ENCODE measurements at places on chromosomes 4 and X.

DNA sequence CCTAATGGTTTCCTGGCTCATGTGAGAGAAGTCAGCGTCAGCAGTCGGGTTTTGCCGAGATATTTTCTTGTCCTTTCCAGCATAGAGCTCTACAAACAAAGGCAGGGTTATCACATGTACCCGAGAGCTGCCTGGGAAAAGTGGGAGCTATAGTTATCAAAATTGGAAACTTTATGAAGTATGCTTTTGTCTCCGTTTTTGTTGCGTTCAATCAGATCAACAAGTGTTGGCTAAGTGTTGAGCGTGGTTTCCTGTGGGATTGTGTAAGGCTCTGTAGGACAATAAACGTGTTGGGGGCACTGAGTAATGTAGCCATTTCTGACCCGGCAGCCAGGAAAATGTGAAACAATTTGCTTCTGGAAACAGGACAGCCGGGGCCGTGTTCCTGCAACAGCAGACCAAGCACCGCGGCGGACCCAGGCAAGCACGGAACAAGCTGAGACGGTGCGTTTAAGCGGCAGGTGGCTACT is at the start of gene BMX:
TSS of gene BMX (plus strand) at position 311 of the 470 bp plus-strand sequence. CDS start 7,547 bp downstream, outside the sequence.
- no peak for DNase-seq

DNA sequence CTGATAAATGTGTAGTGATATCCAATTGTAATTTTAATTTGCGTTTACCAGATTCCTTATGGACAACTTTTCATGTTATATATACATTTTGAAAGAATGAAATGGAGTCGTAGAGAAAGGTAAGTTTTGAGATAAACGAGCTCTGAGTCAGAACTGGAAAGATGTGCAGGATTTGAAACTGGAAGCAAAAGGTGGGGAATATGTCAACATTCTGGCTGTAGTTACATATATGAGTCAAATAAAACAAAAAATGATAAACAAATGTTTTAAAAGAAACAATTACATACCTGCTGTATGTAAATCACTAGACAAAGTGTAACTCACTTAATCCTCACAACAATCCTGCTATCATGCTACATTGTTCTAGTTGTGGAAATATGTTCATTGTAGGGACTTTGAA is 84.0 kb downstream of the LPAR4 start:
- no peak for DNase-seq

DNA sequence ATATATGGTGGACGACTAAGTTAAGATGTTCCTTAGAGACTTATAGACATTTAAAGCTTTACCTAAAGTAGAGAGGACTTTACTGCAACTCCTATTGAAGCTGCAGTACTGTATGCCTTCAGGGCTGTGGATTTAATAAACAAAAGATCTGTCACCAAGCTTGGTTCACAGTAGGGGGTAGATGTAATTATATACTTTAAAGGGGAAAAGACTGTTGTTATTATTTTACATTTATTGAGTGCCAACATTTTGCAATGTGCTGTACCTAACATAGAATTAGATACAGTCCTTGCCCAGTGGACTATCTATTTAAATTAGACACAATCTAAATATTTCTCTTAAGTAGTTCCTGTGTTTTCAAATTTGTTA is 67.2 kb downstream of the SLIT2 start:
- no peak for DNase-seq

DNA sequence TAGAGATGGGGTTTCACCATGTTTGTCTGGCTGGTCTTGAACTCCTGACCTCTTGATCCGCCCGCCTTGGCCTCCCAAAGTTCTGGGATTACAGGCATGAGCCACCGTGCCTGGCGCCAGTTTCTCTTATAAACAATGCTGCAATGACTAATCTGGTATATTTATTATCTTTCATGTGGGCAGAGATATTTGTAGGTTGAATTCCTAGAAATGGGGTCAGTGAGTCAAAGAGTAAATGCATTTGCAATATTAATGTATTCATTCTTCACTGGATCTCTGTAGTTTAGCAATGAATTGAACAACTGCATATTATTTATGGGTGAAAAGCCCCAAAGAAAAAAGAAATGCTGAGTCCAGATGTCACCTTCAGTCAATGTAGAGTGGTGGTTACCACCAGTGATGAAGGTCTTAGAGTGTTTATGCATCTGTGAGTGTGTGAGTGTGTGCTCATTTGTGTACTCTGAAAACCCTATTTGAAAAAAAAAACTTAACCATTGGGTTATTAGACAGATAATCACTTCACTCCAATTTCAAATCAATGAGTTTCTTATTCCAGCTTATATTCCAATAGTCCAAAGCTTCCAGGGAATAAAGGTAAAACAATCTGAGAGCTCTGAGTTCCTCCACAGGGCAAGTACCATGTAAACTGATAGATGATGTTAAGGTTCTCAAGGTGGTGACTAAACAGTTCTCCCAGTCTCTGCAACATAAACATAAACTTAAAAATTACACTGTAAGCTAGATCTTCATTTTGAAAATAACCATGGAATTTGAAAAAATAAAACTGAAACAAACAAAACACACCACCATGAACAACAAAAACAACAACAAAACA is 22.6 kb upstream of the CD38 start:
- DNase-seq: no peak

- peak; percentile 26 for DNase-seq
Measured at GRCh38 chr4:79042079-79042674, 102.9 kb upstream of the PAQR3 start.

- no peak for DNase-seq
Measured at GRCh38 chr4:185016946-185017758, 1.1 kb upstream of the HELT start.

DNA sequence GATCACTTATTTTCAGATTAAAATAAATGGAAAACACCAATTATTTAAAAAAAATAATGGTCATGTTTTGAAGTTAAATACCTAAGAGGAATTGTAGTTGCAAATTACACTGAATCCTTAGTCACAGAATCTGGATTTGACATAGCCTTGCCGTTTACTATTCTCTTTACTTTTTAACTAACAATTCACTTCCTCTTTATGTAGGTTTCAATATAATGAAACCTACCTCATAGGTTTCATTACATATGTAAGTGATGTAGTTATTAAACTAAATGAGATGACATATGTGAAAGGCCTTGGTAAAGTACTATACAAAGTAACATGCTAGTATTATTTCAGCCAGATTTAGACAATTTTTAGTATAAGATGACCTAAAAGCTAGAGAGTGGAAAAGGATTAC is 6.5 kb downstream of the SPP1 start:
- no peak for DNase-seq

GRCh38 chrX:155767051-155767875 is 113.9 kb upstream of the VAMP7 start:
- peak; percentile 0 for DNase-seq

- no peak for DNase-seq
Measured at GRCh38 chr4:6724421-6725111, 8.6 kb downstream of the BLOC1S4 start.

- DNase-seq: no peak
Measured at GRCh38 chr4:97432551-97432950, 710.7 kb downstream of the STPG2 start.

DNA sequence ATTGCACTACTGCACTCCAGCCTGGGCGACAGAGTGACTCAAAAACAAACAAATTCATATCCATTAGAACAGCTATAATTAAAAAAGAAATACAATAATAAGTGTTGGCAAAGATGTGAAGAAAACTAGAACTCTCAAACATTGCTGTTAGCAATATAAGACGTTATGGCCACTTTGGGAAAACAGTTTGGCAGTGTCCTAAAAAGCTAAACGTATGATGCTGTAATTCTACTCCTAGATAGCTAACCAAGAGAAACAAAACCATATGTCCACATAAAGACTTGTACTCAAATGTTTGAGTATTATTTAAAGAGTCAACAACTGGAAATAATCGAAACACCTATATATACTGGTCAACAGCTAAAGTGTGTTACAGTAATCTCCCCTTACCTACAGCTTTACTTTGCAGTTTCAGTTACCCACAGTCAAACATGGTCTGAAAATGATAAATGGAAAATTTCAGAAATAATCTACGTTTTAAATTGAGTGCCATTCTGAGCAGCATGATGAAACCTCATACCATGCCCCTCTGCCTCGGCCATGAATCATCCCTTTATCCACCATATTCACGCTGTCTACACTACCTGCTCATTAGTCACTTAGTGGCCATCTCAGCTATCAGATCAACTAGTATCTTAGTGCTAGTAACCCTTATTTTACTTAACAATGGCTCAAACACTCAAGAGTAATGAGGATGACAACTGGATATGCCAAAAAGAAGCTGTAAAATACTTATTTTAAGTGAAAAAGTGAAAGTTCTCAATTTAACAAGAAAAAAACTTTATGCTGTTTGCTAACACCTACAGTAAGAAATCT is 4.9 kb downstream of the ELF2 start:
- DNase-seq: no peak

- no peak for DNase-seq
Measured at GRCh38 chr4:147943159-147943638, 211.3 kb downstream of the ARHGAP10 start.

DNA sequence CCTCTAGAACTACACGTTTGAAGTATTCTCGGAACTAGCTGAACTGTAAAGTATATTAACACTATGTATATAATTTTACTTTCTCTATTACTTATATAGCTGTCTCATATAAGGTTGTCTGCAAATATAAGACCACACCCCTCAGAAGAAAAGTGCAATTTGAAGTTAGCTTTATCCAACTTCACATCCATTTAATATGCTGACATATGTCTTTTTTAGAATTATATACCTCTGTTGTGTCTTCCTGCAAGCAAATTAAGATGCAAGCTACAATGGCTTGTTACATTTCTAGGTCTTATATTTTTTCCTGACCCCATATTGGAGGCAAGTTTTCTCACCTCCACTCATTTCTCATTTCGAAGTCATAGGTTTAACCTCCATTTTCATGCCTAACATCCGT is 349.0 kb upstream of the AGA start:
- DNase-seq: no peak

- DNase-seq: no peak
Measured at GRCh38 chr4:164550989-164551712, 202.8 kb upstream of the SMIM31 start.

DNA sequence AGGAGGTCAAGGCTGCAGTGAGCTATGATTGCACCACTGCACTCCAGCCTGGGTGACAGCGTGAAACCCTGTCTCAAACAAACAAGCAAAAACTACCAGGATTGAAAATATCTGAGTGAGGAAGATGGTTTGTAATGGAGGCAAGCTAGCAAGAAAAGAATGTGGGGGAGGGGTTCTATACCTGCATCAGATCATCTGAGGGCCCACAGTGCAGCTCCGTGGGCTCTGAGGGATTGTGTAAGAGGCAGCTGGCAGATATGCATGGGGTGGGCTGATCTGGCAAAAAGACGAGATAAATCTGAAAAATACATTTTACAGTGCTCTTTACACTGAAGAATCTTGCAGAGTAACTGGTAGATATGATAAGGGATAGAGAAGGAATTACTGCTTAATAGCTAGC is 28.9 kb upstream of the CHRNA9 start:
- no peak for DNase-seq

DNA sequence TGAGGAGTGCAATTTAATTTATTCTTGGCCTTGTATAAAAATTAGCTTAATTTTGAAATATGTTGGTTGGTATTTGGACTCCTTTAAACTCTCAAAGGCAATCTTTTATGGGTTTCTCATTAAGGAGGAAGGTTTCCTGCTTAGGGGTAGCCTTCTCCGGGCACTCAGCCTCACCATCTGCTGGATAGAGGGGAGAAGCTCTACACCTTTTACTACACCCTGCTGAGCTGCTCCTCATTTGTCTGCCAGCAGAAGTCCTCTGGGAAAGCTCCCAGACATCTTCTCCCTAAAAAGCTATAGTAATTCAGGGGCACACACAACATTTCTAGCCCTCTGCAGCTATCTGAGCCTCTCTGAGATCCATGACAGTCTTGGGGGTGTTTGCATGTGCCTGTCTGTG is 179.1 kb downstream of the SOWAHB start:
- no peak for DNase-seq

DNA sequence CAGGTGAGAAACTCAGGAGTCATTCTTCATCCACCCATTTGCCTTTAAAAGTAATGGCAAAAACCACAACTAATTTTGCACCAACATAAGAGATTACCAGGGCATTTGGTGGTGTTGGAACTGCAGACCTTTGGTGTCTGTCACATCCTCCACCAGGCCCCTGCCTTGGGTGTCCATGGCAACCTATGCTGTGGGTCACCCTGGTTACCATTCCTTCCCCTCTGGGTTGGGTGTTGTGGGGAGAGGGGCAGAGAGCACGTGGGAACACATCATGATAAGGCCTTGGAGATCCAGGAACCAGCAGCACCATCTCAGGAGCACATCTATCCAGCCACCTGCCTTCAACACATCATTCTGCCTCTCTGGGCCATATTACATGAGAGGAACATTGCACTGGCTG is 77.3 kb downstream of the CHRNA9 start:
- DNase-seq: no peak

GRCh38 chr4:95729596-95729995 is 110.3 kb upstream of the PDHA2 start:
- DNase-seq: no peak

GRCh38 chr4:119643306-119644042 is 14.9 kb upstream of the PDE5A start:
- DNase-seq: no peak

DNA sequence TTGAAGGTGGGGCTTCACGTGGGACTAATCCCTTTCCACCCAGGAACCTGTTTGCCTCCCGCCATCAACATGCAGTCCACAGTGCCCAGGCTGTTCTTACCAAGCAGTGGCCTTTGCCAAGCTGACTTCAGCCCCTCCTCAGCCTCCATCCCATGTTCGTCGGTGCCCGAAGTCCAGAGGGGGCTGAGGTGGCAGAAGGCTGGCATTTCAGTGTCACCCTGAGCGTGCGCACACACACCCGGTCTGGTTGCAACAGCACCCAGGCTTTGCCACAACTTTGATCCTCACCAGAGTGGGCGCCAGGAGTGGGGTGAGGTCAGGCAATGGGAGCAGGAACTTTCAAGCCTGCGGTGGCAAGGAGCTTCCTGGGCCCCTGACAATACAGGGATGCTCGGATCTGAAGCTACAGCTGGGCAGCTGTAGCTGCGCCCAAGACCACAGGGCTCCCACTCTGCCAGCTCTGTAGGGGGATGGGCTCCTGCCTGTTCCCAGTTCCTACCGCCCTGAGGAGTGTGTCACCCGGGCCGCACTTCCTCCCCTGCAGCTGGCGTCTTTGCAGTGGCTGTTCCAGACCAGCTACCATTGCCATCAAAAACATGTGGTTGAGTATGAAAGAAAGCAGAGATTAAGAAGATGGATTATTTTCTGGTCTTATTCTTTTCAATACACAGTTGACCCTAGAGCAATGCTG is 428.0 kb downstream of the EPHA5 start:
- DNase-seq: no peak

- DNase-seq: no peak
Measured at GRCh38 chr4:7464259-7464655, 29.5 kb upstream of the PSAPL1 start.
